ENCODE measurements at places on chromosomes 16 and 17.

GRCh38 chr17:7262935-7263800 is 890 bp upstream of the CLDN7 start:
- DNase-seq = no peak

DNA sequence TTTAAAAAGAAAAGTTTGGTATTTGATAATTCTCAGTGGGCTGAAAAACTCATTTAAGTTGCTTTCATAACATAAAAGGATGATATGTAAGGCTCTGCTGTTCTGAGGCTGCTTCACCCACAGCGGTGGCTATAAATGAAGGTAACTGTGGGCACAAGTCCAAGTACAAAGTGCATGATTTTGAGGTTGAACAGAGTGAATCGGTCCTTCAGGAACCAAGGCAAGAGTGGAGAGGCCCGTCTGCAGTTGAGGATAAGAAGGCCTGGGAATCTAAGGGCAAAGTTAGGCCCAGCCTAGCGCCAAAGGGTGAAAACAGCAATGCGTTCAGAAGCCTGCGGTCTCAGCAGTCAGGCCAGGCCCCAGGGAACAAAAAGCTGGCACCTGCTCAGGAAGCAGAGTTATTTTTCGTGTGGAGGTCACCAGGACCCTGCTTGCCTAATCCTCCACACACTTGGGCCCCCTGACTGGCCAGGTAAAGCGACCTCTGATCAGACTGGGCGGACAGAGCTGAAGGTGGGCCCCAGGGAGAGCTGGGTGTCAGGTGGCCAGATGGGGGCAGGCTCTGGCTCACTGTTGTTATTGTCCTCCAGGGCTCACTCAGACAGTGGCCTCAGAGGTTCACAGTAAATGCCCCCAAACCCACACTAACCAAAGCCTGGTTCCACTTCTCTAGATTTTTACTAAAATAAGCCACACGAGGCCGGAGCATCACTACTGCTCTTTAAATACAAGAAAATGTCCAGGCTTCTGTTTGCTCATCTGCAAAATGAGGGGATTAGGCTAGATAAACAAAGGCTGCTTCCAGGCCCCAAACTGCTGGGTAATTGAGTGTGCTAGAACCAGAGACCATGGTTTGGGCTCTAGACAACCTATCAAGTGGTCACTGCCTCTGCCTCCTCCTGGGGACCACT is 46.5 kb downstream of the TEX2 start:
- no peak for DNase-seq

GRCh38 chr17:50214976-50215760 is 13.7 kb upstream of the COL1A1 start:
- no peak for DNase-seq

- no peak for DNase-seq
Measured at GRCh38 chr17:55965051-55965450, 188.2 kb upstream of the ANKFN1 start.

DNA sequence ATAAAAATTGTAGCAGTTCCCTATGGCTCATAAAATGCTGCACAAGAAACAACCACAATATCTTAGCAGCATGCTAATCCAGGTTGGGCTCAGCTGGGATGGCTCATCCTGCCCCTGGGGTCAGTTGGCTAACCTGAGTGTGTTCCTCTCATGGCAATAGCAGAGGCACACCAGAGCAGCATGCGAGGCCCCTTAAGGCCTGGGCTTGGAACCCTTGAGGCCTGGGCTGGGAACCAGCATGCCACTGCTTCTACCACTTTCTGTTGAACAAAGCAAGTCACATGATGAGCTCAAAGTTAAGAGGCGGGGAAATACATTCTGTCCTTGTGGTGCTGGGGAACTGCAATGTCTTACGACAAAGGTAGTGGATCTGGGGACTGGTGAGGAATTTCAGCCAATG is 154.4 kb upstream of the FOXF1 start:
- DNase-seq = no peak

DNA sequence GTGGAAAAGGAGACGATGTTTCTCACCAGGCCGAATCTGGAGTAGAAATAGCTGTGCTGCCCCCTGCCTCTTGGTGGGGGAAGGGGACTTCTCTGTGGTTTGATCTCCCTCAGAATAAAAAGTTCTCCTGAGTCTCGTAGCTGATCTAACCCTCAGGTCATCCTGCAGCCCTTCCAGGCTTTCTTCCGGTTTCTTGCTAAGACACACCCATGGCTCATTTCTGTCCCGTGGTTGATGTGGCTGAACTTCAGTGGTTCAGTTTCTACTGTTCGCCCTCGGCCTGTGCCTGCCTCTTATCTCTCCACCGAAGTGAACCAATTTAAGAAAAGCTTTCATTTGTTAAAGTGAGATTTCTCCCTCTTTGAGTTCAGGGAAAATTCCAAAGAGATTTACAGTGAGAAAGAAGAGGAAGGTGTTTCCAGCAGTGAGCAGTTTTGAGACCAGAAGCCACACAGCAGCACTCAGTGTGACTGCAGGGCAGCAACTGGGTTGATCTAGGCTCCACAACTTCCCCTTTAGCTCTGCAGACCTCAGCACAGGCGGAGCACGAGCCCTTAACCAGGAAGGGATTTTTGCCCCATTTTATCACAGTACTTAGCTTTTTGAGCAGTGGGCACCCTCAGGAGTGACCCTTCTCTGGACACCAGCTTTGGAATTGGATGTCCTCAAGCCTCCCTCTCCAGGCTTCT is 34.9 kb upstream of the CACNG5 start:
- DNase-seq = no peak

GRCh38 chr16:89135971-89136765 is 35.4 kb upstream of the CDH15 start:
- DNase-seq = no peak

- DNase-seq = no peak
Measured at GRCh38 chr17:4657678-4658077, 16.2 kb upstream of the ALOX15 start.

DNA sequence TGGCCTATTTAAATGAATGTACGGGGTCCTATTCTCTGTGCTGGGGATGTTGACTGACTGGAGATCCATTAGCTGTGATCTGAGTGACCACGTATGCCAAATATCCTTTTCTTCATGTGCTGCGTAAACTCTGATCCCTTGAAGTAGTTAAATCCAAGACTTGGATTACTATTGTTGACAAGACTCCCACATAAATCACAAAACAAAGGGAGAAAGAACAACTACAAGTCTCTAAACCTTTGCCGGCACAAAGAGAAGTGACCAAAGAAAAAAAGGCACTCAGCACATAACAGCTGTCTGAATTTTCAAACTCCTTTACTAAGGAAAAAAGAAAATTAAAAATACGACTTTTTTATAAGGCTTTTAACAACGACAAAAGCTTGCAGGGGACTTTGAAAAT is 559.9 kb upstream of the CDH8 start:
- DNase-seq = no peak

- no peak for DNase-seq
Measured at GRCh38 chr17:5921512-5922282, 148.5 kb upstream of the WSCD1 start.

DNA sequence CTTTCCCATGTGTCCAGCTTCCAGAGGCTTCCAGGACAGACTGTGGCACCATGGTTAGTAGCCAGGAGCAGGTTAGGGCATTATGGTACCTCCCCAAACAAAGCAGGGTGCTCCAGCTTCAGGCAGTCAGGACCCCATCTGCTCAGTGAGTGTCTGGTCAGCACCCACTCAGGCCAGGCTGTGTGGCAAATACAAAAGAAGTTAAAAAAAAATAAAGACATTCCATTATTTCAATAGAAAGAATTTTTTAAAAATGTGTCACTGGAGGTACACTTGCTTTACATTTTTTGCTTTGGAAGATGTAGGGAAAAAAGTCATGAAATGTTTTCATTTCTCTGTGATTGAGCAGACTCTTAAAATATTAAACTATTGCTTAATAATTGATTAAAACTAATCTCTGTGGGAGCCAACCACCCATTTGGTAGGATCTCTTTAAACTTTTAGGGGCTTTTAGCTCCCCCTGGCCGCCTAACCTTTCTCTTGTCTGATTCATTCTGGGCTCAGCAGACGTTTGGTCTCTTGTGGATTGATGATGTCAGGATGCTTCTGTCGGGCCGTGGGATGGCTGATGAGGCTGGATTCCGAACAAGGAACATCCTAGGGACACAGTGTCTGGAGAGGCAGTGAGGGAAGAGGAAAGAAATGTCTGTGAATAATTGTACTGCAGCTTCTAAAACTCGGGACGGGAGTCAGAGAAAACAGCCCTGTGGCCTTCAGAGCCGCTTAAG is 28.4 kb upstream of the NPTX1 start:
- no peak for DNase-seq

GRCh38 chr16:81755915-81756614 is 23.0 kb upstream of the PLCG2 start:
- DNase-seq = no peak

- no peak for DNase-seq
Measured at GRCh38 chr17:44487170-44487569, 16.0 kb downstream of the GPATCH8 start.

DNA sequence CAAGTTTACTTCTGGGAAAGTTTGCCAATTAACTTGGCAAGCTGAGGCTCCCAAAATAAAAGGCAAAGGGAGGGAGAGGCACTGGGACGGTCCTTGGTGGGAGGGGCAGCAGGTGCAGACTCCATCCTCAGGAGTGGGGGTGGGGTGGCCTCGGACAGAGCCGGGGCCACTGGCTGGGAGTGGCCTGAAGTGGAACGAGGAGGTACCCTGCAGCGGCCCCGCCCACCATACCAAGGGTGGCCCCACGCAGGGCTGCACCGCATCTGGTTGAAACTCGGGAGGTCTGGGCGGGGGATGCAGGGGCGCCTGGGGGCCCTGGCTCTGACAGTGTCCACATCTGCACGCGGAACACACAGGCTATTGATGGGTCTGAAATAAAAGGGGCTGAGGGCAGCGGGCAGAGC is 42.4 kb upstream of the SLC38A10 start:
- no peak for DNase-seq

DNA sequence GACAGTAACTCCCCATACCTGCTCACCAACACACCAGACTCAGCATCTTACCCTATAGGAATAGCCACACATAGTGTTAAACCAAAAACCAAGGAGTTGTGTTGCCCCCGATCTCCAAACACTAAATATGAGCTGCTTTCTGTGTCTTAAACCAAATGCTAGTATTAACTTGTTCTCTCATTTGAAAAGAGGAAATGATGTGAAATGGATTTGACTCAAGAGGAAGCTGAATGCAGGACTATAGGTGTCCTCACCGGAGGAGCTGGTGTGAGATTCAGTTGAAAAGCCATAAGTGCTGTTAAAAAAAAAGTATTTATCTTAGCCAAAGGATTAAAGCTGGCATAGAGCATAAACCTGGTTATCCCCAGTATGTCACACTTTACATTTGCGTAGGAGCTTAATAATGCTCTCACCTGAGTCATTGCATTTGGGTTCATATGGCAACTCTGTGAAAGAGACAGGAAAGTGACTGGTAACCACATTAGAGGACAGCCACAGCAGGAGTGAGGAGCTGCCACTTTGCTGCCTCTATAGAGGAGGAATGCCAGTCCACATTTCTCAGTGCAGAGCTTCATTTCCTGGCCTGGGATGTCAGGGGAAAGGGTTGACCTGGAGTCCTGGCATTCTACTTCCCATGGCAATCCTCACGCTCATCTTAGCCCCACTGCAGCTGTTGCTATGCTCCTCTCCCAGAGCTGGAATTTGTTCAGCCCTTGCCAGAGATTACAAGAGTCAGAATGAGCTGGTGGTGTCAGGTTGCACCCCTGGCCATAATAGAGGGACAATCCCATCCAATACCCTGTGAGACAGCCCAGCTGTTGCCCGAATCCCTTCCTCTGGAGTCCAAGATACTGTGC is 143.3 kb upstream of the ANKFN1 start:
- DNase-seq = no peak

DNA sequence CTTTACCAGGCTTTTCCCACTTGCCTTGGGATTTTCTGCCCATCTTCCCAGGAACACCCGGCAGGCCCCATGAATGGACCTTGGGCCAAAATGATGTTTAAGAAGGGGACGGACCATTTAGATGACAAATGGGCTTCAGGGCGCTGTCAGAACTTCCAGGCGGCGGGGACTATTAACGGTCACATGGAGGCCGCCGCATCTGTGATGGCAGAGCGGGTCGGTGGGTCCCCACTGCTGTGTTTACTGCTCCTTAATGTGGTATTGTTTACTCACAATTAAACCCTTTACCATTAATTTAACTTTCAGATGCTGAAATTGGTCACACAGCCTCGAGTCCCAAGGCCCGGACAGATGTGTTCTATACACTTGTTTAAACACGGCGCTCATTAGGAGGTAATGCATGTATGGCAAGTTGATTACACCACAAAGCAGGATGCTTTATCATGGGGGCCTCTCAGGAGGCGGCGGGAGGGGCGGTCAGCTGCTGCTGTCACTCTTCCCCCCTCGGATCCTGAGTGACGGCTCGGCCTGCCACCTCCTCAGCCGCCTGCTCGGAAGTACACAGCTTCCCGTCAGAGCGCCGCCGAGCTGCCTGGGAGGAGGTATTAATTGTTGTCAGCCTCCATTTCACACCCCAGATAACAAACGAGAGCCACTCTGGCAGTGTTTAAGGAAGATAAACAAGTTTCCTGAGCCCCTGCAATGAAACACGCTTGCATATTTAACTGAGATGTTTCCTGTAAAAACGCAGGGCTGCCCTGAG is 83.9 kb upstream of the IRX3 start:
- DNase-seq = no peak

GRCh38 chr17:77178563-77178962 is 37.8 kb downstream of the SEC14L1 start:
- no peak for DNase-seq

DNA sequence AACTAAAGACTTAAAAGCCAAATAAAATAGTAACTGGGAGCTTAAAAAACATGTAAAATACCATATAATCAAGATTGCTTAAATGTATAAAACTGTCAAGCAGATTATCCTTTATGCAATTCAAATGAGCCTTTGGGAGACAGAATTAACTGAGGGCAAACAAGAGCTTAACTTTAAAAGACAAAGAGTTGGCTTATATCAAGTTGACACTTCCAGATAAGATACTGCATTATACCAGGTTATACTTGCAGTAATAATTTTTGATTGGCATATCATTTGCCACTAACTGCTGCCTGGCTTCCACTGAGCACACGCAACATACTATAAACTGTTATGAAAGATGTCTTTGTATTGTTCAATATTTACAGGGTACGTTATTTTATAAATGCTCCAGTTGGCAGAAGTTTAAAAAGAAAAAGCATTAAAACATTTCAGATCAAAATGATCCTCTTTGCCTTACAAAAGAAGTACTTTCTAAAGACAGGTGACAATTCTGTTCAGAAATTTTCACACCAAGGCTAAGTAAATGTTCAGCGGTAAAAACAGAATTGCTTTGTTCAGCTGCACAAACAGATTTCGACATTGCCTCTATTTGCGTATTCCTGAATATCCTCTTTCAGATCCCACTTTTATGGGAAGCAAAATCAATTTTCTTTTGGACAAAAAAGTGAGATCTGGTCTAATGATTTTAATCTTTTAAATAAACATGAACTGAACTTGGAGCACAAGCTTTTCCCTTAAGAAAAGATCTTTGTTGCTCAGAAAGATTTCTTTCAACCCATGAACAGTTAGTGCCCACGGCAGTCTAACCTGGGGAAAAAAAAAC is 50.7 kb downstream of the TOX3 start:
- DNase-seq = no peak

- peak; percentile 85 for DNase-seq
Measured at GRCh38 chr17:80252871-80253270, 7.8 kb upstream of the RNF213 start.

GRCh38 chr16:67718668-67719047 is 458 bp downstream of the GFOD2 start:
- DNase-seq = no peak

Measured in CD4-positive, alpha-beta memory T cell (primary cell).